ENCODE measurements at places on chromosomes 4 and X.

DNA sequence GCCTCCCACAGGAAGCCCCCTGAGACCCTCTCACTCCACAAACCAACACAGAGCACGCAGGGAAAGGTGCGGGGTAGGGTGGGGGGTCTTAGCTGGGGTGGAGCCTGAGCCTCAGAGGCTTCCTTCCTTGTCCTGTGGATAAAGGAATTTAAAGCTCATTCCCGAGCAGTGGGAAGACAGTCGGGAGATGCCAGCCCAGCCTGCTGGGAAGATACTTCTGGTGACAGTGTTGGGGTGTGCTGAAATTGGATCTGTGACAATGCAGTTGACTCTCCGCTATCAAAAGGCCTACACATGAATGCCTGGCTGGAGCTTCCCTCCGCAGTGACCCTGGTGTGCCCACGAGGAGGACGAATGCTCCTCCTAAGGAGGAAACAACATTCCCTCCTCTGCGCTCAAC lies 45.5 kb downstream of the JAKMIP1 start:
- no peak for DNase-seq

- no peak for DNase-seq
Observed at GRCh38 chr4:168631241-168632162, 134.7 kb downstream of the PALLD start.

DNA sequence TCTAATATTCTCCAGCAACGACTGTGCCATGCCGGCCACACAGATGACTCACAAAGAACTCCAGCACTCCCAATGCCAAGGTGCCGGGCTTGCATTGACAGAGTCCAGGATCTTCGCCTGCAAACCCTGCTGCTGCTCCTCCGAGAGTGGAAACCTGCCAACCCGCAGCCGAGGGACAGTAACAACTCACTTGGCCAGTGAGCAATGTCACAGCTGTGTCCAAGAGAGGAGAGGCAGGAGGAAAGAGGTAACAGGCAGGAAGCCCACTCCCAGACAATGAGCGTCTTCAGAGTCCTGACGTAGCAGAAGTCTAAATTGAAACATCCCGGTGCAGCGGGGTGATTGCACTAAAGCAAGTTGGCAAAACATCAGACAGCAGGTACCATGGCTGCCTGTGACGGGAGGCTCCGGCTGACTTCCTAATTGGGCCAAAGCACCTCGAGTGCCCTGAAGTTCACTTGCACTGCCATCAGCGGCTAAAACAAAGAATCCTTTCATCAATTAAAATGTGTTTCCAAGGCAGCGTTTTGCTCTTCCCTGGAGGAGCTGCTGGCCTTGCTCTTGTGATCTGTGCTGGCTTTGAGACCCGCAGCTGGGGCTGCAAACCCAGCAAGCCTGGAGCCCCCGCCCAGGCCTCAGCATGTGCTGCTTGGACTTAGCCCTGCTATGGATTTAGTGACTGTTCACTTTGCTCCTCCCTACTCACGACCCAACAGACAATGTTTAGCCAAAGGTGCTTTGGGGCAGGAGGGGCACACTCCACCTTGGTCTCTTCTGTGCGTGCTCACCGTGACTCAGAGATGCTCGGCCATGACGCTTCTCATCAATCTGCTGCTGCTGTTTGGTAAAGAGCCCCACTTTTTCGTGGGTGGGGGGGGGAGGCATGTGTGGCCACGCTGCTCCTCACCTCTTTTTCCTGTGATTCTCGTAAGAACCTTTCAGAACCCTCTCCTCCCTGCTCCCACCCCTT lies 36.5 kb downstream of the DCTD start:
- no peak for DNase-seq

DNA sequence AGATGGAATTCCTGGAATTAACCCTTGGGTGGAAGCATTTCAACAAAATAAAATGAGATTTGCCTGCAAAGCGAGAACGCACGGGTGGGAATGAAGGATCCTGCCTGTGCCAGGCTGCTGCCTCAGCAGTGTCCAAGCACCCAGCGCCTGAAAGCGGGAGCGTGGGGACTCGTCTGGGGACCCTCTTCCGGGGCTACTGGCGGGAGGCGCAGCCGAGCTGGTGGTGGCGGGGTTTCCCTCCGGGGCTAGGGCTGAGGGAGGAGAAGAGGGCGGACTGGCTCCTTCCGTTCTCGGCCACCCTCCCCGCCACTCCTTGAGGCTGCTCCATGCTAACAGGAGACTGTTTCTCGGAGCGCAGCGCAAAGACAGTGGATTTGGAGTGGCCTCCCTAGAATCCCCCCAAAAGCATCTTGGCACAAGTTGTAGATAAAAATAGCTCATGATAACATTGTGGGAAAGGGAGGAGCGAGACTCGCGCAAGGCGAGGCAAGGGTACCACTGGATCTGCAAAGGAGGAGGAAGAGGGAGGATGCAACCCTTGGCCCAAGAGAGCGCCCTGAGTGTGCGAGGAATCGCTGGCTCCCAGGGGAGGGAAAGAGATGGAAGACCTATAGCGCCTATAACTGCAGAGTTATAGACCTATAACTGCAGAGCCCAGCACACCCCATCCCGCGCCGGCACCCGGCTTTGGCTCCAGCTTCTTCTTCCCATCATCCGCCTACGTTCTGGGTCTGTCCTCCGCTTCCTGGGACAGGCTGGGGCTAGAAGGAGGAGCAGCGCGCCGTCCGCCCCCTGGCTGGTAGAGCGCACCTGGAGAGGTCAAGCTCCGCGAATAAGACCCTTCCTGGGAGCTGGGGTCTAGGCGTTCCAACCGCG lies 1.3 kb downstream of the HS3ST1 start:
- no peak for DNase-seq

DNA sequence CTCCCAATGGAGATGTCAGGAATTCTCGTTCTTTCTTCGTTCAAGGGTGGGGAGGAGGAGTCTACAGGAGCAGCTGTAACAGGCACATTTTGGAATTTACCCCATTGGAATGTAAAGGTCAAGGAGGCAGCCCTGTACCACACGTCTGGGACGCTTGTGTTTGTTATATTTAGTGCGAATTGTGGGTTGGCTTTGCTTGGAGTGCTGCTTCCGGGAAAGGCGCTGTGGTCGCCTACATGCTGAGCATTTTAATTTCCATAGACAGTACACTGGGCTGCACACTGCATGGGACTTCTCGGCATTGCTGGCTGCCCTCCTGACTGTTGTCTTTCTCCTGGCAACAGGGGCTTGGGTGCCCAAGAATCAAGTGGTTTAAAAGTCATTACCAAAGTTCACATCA lies 12.8 kb downstream of the GYG2 start:
- DNase-seq: no peak

- DNase-seq: no peak
Observed at GRCh38 chrX:122046226-122046625, 998.8 kb downstream of the GLUD2 start.

DNA sequence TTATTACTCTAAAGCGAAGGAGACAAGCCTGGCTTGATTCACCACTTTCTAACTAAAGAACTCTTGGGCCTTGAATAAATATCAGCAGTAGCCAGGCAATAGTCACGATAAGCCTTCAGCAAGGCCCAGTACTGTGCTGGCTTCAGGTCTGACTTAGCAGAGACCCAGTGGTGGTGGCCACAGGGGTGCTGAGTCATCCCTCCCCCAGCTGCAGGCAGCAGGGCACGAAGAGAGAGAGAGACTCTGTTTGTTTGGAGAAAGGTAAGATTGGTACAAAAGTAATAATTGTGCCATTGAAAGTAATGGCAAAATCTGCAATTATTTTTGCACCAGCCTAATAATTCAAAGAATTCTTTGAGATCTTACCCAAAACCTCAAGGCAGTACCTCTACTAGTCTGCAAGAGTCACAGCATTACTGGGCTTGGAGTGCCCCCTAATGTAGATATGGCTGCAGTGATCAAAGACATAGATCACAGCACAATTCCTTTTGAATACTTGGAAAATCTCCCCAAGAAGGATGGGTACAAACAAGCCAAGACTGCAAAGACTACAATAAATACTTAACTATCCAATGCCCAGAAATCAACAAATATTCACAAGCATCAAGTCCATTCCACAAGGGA lies 159.5 kb upstream of the USP38 start:
- no peak for DNase-seq

DNA sequence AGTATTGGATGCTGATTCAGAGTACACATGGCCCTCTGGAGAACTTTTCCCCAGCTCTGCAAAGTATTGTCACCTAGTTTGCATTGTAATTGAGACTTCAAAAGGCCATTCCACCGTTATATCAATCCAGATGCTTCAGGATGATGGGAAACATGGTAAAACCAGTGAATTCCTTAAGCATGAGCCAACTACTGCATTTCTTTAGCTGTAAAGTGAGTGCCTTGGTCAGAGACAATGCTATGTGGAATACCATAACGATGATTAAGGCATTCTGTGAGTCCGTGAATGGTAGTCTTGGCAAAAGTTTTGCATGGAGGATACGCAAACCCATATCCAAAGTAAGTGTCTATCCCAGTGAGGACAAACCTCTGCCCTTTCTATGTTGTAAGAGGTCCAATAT lies 355.2 kb downstream of the DCAF12L2 start:
- no peak for DNase-seq
